ENCODE measurements at places on chromosomes 3 and 15.
A peak's percentile ranks its signal among the peaks of the same experiment; 100 is the strongest.

GRCh38 chr3:79039192-79039591 lies 728.6 kb downstream of the ROBO1 start:
- DNase-seq = no peak

DNA sequence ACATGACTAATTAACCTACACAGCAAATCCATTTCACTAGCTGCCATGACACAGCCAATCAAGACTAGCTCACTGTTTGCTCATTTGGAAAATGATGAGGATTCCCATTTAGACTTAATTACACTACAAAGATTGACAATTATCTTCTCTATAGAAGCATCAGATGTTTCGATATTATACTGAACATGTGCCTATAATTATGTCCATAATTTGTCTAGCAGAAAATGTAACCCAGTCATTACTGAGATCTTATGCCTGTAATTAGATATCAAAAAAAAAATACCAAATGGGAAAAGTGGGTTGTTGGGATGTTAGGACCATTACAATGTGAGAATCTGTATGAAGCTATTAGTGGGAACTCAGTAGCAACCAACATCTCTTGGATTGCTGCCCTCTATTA lies 344.2 kb upstream of the MCTP2 start:
- no peak for DNase-seq

- no peak for DNase-seq
Observed at GRCh38 chr3:152589644-152590043, 245.3 kb upstream of the P2RY1 start.

DNA sequence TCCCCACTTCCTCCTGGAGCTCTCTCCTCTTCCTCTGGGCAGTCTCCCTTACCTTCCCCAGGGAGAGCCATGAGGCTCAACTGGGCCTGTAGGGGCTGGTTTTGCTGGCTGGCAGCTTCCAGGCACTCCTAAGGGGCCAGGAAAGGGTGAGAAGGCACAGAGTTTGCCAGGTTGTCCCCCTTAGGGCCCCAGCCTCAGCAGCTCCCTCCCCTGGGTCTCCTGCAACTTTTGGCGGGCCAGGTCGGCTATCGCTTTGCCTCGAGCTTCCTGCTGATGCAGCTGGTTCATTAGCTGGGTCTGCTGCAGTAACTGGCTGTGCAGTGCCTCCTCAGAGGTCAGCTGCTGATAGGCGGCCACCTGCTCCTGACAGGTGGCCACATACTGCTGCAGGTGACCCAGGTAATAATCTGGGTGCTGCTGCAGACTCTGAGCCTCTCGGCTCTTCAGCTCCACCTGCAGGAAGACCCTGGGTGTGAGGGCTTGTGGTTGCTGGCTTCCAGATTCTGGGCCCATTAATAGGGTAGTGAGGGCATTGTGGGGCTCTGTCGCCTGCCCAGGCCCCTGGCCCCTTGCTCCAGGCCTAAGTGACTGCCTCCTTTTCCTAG lies 29.7 kb upstream of the OR4F6 start:
- DNase-seq = no peak

GRCh38 chr3:195800240-195800639 lies 11.5 kb downstream of the MUC4 start:
- no peak for DNase-seq

DNA sequence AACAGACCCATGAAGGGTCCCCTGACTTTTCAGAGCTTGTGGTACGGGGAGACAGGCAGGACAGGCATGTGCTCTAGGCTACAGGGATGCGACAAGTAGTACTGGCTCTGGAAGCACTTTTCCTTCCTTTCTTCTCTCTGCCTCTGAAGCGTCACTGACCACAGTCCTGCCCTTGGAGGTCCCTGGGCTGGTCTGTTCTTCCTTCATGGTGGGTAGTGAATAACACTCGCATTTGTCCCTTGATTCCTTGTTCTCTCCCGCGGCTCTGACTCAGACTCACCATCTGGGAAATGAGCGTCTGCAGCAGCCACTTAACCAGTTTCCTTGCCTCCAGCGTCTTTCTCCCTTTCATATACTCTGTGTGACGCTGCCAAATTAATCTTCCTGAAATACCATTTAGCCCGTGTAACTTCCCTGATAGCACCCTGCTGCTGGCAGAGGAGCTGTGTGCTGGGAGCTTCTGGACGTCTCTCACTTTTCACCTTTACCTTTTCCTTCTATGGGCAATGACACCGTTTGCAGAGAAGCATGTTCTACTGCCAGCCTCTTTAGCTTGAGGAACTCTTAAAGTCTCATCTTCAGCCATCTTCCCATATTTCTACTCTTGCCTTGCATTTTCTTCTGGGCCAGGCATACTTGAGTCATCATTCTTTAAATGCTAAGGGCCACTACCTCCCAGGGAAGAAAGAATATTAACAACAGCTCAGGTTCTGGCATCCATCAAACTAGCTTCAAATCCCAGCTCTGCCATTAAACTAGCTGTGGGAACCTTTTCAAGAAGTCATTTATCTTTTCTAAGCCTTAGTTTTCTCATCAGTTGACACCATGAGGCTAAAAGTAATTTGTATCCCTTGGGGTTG lies 33.6 kb downstream of the TMEM45A start:
- peak; percentile 93 for DNase-seq

GRCh38 chr3:10198761-10199649 lies 34.3 kb downstream of the IRAK2 start:
- peak; percentile 49 for DNase-seq

- peak; percentile 67 for DNase-seq
Observed at GRCh38 chr15:42591238-42591934, 16.0 kb downstream of the STARD9 start.

DNA sequence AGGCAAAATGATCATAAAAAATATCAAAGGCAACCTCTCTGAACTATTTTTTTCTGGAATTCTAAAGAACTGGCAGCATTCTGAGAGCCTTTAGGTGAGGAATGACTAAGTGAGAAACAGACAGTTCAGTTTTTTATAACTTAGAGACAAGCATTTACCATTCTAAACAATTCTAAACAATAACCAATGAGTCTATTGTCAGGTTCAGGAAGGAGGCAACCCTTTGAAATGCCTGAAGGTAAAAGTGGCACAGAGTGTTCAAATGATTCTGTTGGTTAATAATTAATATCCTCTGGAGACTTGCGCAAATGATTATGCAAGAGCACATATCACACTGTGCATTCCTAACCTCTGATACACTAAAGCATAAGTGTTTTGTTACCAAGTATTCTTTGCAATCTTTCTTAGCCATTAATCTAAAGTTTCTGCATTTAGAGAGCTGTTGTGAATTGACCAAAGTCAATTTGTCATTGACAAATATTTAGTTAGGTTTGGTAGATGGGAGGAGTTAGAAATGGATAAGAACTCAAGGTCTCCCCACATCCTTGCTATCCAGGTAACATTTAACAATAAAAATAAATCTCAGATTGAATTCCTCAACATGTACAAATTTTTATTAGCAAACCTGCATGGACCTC lies 9.2 kb upstream of the TGFBR2 start:
- DNase-seq = peak; percentile 67

DNA sequence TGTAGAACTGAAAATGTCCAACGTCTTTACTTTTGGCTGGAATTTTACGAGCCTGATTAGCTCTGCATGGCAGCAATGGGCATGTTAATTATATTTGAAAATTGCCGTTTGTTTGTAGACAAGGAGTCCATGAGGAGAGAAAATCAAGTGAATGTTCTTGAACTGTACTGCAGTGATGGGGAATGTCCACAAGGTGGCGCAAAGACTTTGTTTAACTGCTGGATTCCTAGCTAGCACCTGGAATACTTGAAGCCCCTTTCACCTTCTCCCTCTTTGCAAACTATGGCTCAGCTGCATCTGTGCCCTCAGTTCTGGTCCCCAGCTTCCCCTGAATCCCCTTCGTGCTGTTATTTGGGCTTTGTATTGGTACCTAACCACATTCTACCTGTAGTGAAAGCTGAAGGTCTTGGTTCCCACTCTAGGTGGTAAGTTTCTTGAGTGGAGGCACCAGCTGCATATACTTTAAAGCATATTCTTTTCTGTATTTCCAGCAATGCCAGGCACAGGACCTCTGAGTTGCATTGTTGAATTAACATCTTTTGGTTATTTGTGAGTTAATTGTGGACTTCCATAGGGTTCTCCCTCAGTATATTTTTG lies 25.3 kb downstream of the EXOG start:
- DNase-seq = peak; percentile 49

- DNase-seq = no peak
Observed at GRCh38 chr3:24687671-24688070, 193.0 kb upstream of the THRB start.

DNA sequence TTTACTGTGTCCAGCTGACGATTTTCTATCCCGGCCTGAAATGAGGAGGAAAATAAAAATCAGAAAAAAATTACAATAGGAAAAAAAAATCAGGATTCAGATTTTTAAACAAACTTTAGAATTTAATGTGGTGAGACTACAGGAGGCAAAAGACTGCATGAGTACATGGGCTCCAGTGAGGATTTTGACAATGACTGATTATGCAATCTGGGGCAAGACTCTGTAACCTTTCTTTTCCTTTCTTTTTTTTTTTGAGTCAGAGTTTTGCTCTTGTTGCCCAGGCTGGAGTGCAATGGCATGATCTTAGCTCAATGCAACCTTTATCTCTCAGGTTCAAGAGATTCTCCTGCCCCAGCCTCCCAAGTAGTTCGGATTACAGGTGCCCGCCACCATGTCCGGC lies 29.9 kb downstream of the SPG11 start:
- DNase-seq = peak; percentile 22

GRCh38 chr3:188756241-188756640 lies 415.5 kb upstream of the TPRG1 start:
- no peak for DNase-seq

GRCh38 chr3:53618936-53619335 lies 124.5 kb downstream of the CACNA1D start:
- DNase-seq = no peak

DNA sequence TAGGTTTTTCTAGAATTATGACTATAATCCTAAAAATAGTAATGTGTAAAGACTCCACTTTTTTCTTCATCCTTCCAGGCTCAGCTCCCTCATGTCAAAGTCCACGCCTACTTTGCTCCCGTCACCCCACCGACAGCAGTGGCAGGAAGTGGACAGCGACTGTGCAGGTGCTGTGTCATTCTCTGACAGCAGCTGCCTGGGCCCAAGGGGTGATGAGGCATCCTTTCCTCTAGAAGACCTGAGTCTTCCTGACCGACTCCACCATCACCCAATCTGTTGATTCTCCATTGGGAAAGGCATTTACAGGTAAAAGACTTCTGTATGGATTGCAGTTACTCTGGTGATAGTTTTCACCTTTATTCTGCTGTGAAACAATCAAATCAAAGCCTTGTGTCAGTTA lies 54.8 kb downstream of the UBP1 start:
- DNase-seq = no peak

- DNase-seq = no peak
Observed at GRCh38 chr3:46609944-46610722, 2.2 kb upstream of the FAM240A start.

DNA sequence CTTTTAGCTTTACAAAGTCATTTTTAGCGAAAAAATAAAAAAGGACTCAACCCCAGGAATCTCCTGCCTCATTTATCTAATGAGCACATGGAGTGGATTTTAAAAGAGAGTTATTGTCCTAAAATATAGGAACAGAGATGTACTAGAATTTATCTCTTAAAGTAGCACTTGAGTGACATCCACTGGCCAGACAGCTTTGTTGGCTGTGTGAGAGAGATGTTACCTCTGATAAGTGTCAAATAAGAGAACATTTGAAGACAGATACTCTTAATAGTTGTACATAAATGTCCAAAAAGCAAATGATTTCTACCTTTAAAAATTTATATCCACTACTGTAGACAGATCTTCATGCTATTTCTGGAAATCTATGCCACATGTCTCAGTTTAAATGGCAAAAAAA lies 12.3 kb upstream of the MFSD1 start:
- DNase-seq = peak; percentile 65

DNA sequence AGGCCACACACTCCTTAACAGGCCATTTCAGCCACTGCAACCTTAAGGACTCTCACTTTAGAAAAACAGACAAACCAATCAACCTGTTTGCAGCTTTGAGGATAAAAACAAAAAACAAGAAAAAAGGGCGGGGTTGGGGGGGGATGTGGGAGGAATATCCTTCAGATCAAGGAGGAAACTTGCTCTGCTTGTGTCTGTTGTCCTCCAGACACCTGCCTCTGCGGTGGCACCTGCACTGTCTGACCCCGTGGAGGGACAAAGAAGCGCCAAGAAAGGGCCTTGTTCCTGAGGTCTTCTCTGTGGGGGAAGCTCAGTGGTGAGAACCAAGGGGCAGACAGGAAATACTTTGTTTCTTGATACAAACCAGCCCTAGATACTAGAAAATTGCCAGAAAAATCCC lies 70.5 kb downstream of the POLR2M start:
- no peak for DNase-seq

GRCh38 chr15:98902931-98903330 lies 104.7 kb downstream of the PGPEP1L start:
- DNase-seq = no peak

- DNase-seq = no peak
Observed at GRCh38 chr3:88150806-88151205, 1.0 kb downstream of the C3orf38 start.

- DNase-seq = no peak
Observed at GRCh38 chr3:116476691-116477090, 31.4 kb upstream of the LSAMP start.

DNA sequence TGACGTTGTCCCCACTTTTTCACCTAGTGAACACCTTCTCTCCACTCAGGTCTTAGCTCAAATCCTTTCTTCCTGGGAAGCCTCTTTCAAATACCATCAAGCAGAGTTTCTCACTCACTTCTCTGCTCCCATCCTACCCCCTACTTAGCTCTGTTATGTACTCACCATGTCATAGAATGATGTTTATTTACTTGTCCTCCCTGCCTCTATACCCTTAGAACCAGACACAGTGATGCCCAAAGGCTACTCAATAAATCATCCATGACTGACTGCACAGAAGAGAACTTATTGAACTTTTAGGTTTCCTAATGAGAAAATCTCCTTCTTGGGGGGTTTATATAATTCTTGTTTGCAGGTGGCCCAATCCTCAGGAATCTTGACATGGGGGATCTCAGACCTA lies 154.2 kb downstream of the SSR3 start:
- no peak for DNase-seq

- DNase-seq = no peak
Observed at GRCh38 chr3:120148187-120148949, 54.1 kb upstream of the GSK3B start.

GRCh38 chr15:30885814-30886213 lies 17.9 kb upstream of the FAN1 start:
- DNase-seq = peak; percentile 10

DNA sequence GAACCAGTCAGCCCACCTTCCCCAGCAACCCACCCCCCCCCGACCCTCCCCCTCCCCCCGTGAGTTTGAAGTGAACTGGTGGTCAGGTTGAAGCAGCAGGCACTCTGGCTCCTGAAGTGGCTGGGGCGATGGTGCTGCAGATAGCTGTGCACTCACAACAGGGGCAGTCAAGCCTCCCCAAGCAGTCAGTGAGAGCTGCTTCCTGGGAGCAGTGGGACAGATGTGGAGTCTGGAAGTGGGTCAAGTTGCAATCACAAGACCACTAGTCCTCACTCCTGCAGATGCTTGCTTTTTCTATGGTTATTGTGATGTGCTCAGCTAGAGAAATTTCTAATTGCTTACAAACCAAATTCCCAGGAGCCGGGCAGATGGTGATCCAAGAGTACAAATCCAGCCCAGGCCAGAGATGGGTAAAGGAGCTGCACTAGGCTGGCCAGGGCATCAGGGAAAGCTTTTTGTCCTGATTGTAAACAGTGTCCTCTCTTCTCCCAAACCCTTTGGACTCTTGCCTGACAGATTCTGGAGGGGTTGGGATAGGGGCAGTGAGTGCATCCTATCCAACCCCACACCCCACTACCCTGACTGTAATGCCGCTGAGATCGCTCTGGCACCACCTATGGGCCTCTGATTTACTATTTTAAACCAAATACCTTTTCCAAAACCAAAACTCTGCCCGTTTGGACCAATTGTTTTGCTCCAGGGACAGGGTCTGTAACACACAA lies 9.8 kb upstream of the CLPX start:
- DNase-seq = no peak
